ENCODE measurements at places on chromosomes 12 and 14.
A peak's percentile ranks its signal among the peaks of the same experiment; 100 is the strongest.

GRCh38 chr12:108302016-108302402 lies 37.1 kb downstream of the CMKLR1 start:
- DNase-seq, result no peak

GRCh38 chr12:75882421-75882820 lies 149.2 kb downstream of the PHLDA1 start:
- no peak for DNase-seq

GRCh38 chr14:54722791-54723432 lies 156.0 kb downstream of the SAMD4A start:
- no peak for DNase-seq

GRCh38 chr12:12216349-12217017 lies 50.4 kb downstream of the LRP6 start:
- no peak for DNase-seq

DNA sequence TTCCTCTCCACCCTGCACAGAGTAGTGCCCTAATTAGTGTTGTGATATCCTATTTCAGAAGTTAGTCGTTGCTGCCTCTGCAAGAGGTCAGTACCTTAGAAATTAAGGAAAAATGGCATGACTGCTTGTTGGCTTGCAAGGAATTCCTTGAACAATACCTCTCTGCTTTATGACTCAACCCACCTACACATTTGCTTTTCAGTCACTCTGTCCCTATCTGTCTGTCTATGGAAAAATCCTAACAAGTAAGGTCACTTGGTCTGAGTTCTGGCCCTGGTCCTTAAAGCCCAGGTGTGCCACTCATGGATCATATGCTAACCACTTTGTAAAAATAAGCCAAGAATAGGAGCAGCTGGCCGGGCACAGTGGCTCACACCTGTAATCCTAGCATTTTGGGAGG lies 116.4 kb upstream of the ATF1 start:
- no peak for DNase-seq

DNA sequence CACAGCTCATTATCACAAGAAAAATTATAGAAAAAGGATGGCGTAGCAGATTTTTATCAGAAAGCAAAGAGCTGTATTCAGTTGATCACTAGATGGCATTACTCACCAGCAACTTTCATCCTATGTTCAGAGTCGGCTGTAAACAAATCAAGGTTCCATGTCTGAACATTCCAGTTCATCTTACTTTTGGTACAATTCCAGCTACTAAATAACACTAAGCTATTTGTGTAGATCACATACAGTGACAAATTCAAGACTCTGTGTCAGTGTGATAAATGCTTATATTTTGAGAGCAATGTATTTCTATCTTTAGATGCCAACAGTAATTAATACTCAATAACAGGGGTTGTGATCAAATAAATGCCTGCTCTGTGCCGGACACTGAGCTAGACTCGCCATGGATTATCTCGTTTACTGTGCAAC lies 30.1 kb downstream of the NRDE2 start:
- DNase-seq, result no peak

DNA sequence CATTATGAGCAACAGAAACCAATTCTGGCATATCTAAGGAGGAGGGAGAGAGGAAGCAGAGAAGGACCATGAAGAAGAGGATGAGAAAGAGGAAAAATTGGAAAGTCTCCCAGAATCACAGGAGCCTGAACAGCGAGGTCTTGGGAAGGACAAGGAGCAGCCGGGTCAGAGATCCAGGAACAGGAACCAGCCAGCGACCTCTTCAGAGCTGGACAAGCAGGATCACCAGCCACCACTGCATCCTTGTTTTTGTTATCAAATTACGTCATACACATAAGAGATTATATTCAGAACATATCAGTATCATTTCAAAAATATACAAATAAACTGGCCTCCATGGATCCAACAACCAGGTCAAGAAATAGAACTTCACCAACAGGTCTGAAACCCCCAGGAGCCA lies 22.1 kb upstream of the BDKRB2 start:
- no peak for DNase-seq

DNA sequence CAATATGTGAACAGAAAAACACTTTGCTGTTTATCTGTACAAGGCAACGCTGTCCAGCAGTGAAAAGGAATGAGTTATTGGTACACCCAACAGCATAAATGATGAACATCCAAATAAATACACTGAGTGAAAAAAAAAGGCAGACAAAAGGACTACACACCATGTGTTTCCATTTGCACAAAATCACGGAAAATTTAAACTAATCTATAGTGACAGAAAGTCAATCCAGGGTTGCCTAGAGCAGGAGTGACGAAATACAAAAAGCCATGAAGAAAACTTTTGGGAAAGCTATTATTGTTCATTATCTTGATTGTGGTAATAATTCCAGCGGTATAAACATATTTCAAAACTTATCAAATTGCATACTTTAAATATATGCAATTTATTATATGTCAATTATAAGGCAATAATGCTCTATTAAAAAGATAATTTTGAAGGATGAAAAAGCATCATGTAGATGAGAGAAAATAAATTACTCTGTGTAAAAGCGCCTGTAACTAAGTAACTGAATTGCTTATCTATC lies 578.0 kb upstream of the TMEM132C start:
- no peak for DNase-seq

DNA sequence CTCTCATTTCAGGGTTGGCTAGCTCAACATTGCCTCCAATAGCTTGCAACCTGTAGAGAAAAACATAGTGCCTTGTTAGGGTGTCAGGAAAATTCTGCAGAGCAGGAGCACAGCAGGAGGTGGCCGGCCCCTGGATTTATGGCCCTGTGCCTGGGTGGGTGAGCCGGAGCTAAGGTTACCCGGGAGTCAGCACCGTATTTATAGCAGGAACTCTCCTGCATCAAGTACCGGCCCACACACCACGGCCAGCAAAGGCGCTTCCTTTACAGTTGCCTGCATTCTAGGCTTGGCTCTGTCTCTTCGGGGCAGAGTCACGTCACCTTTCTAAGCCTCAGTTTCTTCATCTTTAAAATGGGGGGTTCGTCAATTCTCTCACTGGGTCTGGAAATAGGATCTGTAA lies 52.8 kb upstream of the EML1 start:
- no peak for DNase-seq

DNA sequence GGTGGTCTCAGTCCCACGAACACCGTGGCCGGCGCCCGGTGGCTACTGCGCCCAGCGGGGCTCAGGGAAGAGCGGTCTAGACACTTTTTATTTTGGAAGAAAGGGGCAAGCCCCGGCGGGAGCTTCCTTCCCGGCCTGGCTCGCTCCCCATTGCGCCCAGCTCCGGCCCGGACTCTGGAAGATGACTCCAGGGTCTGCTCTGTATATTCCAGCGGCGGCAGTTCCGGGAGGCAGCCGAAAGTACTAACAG lies 225.1 kb upstream of the CRY1 start:
- DNase-seq, result no peak

DNA sequence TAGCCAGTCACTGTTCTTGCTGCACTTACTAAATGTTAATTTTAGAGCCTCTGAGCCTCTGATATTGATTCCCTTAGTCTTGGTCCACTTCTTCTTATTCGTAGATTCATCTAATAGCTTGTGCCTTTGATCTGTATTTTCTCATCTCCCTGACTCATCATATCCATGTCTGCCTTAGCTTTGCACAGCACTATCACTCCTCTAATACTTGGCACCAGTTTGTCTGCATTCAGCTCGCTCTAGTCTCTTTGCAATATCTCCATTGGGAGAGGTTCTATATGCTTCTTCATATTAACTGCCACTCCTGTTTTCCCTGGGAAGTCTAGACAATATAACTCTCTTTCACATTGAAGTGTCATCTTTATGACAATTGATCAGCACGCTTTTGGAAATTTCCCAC lies 68.5 kb upstream of the CSRP2 start:
- DNase-seq, result no peak

DNA sequence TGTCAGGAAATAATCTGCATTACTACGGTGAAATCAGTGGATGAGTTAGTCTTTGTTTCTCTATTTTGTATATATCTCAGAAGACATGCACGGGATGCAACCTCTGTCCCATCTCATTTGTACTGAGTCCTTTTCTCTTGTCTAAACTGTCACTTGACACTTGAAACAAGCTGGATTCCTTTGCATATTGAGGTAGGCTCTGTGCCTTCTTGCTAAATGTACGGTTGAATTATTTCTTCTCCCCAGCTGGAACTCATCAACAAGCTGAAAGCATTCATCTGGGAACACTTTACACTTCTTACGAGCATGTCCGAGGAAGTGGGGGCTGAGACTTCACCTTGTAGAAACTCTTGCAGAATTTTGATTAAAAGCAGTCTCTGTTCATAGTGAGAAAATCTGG lies 119.5 kb downstream of the VEZT start:
- no peak for DNase-seq

GRCh38 chr12:131452444-131452860 lies 258.4 kb upstream of the SFSWAP start:
- DNase-seq, result peak; percentile 45

DNA sequence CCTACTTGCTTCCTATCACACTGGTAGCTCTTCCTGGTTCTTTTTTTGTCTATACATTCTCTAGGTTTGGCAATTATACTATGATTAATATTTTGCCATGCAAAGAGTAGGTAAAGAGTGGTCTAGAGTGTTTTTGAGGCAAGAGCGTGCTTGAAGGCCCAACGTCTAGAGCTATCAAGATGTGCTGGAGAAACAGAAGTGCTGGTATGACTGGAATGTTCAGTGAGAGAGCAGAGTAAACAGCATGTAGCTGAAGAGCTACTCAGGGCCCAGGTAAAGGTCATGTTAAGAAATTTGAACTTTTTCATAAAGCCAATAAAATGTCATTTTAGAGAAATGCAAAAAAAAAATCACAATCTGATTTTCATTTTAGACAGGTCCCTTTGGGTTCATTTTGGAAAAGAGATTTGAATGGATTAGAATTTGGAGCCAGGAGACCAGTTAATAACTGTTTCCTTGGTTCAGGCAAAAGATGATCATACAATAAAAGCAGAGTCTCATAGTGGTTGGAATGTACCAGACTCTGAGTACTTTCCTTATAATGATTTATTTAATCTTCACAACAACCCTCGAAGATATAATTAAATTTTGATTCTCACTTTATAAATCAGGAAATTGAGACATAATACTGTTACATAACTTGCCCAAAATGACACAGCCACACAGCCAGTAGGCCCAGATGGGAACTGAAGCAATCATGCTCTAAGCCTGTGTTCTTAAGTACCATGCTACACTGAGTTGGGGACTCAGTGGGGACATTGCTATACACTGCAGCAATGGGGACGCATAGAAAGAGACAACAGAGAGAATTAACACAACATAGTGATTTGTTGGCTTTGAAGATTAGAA lies 350.1 kb downstream of the NELL2 start:
- DNase-seq, result no peak

- DNase-seq, result no peak
These were observed 7.8 kb upstream of the AMN start for GRCh38 chr14:102914474-102915291.

- DNase-seq, result no peak
These were observed 234.5 kb upstream of the SSTR1 start for GRCh38 chr14:37972941-37973887.

DNA sequence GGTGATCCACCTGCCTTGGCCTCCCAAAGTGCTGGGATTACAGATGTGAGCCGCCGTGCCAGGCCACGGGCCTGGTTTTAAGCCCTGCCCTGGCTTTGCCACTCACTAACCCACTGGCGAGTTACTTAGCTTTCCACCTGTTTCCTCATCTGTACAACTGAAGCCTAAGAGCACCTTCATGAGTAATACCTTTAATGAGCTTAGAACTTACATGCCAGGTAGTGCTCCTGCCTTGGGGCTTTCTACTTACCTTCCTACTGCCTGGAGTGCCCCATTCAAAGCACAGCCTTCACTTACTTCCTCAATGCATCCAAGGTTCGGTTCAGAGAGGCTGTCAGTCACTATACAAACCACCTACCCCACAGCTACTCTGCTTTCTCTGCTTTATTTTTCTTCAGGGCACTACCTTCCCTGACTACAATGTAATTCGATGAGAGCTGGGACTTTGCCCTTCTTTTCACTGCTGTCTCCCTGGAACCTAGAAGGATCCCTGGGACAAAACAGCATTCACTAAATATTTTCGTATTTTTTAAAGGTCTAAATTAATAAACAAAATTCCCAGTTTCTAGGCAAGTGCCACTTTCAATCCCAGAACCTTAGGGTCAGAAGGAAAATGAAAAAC lies 13.8 kb downstream of the ZCCHC8 start:
- DNase-seq, result no peak

DNA sequence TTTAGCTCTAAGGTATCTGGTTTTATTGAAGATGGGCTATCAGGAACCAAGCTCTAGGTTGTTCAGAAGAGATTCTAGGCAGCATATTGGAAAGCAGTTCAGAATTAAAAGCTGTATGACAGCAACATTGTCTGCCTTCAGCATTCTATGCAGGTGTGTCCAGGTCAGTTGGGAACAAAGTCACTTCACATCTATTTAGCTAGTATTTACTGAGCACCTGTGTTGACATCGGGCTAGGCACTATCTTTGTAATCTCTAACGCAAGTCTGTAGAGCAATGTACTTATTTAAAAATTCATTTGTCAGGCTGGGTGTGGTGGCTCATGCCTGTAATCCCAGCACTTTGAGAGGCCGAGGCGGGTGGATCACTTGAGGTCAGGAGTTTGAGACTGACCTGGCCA lies 6.8 kb upstream of the EID3 start:
- DNase-seq, result no peak

DNA sequence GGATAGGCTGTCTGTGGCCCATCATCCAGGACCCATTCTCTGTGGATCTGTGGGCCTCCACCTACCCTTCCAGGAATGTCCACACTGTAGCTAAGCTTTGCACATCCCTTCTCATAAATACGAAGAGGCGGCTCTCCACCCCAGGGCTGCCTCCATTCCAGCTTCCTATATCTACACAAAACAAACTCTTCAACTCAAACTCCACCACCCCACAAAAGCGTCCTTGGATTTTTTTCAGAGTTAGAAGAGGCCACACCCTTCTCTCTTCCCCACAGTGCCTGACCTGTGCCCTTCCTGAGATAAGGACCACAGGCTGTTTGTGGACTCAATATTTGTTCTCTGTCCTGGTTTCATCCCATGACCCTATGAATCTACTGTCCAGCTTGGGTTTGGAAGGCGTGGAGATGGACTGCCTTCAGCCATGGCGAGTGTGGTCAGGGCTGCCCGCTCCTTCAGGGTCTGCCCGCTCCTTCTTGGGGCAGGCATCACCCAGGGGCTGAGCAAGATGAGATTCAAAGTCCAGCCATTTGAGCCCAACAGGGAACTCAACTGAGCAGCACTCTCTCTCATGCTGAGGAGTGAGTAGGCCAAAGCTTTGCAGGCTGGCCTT lies 13.0 kb upstream of the SERPINA12 start:
- no peak for DNase-seq

- DNase-seq, result no peak
These were observed 12.4 kb downstream of the KRT7 start for GRCh38 chr12:52245259-52245961.

- DNase-seq, result no peak
These were observed 102.8 kb downstream of the SCAF11 start for GRCh38 chr12:45887544-45887943.

Data from stimulated activated CD4-positive, alpha-beta T cell treated with anti-CD3 and anti-CD28 coated beads, Interleukin-2, amount 100 ng/mL, for 24 hours (primary cell).